Ureter (tissue), 1 donor: ENCODE measurements at places on chromosomes 16 and 17. TPM values are rescaled to one million over a fixed set of nuclear protein-coding genes. Genes with fewer than 3 reads are reported as not detected.

Gene DPEP3
- not detected for total RNA-seq

Gene DYNLRB2
- 4.8 TPM for total RNA-seq

Gene SLC52A1
- total RNA-seq: 2.5 TPM

Gene OTOA
- total RNA-seq: 0.70 TPM

Gene C16orf92
- not detected for total RNA-seq

Gene EVI2A
- total RNA-seq: 2.7 TPM

Gene CCL17
- total RNA-seq: 0.78 TPM

Gene CNTNAP4
- total RNA-seq: not detected

Gene ALOX15B
- total RNA-seq: 5.3 TPM

Gene WFIKKN1
- total RNA-seq: 0.65 TPM

Gene ADAD2
- 0.42 TPM for total RNA-seq

Gene NPIPB13
- 48.8 TPM for total RNA-seq

Gene OR1A1
- total RNA-seq: not detected

Gene PLA2G10
- total RNA-seq: 1.4 TPM

Gene TRIM25
- total RNA-seq: 118 TPM

Gene PRAC1
- not detected for total RNA-seq

Gene ZG16
- not detected for total RNA-seq
